ENCODE measurements at places on chromosomes 13 and 19.
A peak's percentile ranks its signal among the peaks of the same experiment; 100 is the strongest.

DNA sequence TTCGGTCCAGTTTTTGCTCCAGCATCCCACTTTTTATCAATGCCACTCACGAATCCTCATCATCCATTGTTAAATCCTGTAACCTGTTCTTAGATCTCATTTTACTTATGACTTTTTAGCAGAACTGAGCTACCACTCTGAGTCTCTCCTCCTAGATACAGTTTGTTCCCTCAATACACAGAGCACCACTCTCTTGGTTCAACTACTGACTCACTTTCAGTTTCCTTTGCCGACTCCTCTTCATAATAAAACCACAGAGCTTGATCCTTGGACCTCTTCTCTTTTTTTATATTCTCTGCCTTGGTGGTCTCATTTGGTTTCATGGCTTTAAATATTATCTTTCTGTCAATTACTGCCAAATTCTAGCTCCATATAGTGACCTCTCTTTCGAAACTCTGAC, 150.3 kb downstream of the SLITRK5 start:
- no peak for DNase-seq

GRCh38 chr13:75226733-75227435, 255.1 kb downstream of the TBC1D4 start:
- peak; percentile 66 for DNase-seq

DNA sequence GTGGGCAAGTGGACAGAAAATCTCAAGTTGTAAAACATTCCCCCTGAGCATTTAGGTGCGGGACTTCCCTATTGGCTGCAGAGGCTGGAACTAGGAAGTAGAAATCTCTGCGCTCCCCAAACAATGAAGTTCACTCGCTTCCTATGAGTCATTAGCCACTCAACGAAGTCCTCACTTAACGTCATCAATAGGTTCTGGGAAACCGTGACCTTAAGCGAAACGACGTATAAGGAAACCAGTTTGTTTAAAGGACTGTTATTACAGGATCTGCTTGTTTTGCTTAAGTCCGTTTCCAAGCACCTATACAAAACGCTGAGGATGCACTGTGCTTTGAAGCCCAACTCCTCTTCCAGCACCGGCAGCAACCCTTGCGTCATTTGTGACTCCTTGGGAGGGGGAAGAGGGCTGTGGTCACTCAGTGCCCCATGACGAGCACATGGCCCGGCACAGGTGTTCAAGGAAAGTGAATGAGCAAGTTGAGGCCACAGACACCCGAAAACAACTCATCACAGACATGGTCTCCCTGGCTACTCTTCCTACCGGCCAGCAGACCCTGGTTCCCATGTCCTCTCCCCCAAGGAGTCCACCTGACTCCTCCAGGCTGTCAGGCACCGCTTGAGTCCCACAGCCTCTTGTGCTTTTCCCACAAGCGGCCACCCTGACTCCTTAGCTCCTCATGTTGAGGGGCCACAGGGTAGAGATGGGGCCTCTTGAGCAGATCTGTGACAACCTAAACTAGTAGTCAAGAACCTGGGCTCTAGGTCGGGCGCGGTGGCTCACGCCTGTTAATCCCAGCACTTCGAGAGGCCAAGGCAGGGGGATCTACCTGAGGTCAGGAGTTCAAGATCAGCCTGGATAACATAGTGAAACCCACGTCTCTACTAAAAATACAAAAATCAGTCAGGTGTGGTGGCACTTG, 4.8 kb downstream of the RPS16 start:
- no peak for DNase-seq

GRCh38 chr13:109154546-109154945, 525.1 kb downstream of the MYO16 start:
- DNase-seq: no peak

GRCh38 chr19:48768994-48769713, 13.8 kb downstream of the FGF21 start:
- no peak for DNase-seq

DNA sequence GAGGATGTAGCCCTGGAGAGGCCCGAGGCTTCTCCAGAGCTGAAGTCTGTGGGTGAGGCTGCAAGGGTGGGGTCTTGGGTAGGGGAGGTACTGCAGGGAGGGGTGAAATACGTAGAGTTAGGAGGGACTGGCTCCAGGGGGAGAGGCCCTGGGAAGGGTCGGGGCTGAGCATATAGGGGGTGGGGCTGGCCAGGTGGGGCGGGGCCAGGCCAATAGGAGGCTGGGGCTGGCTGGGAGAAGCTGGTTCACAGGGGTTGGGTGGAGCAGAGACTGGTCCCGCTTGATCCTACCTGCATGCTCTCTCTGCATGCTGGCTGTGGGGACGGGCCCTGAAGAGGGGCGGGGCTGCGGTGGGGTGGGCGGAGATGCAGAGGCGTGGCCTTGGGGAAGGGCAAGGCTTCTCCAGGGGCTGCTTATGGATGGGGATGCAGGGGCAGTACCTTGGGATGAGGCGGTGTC, 51.9 kb downstream of the CELF5 start:
- no peak for DNase-seq

DNA sequence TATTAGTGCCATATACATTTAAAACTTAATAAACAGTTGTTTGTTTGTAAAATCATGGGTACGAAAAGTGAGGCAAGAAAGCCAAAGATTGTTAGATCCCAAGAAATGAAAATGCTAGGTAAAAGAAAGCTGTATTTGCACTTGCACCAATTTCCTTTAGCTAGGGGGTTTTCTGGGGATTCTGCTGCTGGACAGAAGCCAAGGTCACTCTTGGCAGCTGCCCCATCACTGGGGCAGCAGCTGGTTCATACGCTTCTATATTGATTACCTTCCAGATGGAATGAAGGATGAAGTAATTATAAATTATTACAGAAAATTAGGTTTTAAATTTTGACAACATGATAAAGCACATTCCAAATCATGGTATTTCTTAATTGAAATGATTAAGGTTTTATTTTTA, 127.4 kb downstream of the SLITRK5 start:
- no peak for DNase-seq

DNA sequence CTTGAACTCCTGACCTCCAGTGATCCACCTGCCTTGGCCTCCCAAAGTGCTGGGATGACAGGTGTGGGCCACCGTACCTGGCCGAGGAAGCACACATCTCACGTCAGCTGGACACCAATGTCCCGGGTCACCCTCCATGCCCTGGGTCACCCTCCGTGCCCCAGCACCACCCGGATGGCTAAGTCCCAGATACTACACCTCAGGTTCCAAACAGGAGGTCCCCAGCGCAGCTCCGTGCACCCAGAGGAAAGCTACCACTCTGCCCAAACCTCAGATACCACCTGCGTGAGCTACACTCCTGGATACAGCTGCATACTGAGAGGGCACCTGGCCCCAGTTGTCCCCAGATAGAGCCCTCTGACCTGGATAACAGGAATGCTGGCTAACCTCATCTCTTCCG, 14.0 kb downstream of the LRRC4B start:
- no peak for DNase-seq

GRCh38 chr19:40809358-40810086, 10.5 kb downstream of the EGLN2 start:
- no peak for DNase-seq

DNA sequence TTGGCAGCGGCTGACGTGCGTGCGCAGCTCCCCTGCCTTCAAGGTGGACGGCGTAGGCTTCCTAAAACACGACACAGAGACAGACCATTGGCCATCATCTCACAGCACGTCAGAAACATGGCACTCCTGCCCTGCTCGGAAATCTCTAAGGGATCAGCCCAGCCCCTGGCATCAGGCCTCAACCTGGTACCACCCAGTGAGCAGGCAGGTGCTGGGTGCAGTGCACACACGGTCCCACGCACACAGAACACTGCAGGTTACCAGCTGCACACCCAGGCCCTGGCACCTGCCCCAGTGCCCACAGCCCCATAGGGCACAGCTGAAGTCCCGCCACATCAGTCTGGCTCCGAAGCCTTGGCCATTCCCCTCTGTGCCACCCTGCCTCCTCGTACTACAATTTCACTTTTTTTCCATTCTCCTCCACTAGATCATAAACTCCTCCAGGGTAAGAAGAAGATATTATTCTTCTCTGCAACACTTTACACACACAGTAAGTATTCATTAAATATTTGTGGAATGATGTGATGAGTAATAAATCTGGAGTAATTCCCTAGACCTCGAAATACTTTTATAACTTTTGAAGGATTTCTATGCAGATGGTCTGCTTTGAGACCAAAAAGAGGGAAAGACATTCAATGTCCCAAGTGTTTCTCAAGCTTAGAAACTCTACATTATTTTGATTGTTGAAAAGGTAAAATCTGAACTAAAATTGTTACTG, 156.4 kb downstream of the COL4A1 start:
- no peak for DNase-seq

- DNase-seq: no peak
Observed at GRCh38 chr13:65336087-65336749, 1893.9 kb downstream of the PCDH9 start.

- no peak for DNase-seq
Observed at GRCh38 chr13:106640515-106640914, 72.6 kb upstream of the ARGLU1 start.

- no peak for DNase-seq
Observed at GRCh38 chr13:73089213-73089612, 30.4 kb downstream of the KLF5 start.

DNA sequence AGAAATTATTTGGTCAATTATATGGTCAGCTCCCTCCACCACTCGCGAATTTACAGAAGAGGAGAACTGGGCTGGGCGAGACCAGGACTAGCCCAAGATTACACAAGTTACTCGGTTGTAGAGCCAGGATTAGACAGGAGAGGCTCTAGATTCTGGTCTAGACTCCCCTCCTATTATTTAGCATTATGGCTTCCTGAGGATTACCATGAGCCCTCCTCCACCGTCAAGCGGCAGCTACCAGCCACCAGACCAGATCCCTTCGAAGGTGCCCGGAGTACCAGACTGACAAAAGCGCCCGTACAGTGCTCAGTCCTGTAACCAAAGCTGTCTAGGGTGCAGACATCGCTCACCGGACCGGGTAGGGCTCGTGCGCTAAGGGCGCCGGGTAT, 497 bp upstream of the MLNR start:
- no peak for DNase-seq

DNA sequence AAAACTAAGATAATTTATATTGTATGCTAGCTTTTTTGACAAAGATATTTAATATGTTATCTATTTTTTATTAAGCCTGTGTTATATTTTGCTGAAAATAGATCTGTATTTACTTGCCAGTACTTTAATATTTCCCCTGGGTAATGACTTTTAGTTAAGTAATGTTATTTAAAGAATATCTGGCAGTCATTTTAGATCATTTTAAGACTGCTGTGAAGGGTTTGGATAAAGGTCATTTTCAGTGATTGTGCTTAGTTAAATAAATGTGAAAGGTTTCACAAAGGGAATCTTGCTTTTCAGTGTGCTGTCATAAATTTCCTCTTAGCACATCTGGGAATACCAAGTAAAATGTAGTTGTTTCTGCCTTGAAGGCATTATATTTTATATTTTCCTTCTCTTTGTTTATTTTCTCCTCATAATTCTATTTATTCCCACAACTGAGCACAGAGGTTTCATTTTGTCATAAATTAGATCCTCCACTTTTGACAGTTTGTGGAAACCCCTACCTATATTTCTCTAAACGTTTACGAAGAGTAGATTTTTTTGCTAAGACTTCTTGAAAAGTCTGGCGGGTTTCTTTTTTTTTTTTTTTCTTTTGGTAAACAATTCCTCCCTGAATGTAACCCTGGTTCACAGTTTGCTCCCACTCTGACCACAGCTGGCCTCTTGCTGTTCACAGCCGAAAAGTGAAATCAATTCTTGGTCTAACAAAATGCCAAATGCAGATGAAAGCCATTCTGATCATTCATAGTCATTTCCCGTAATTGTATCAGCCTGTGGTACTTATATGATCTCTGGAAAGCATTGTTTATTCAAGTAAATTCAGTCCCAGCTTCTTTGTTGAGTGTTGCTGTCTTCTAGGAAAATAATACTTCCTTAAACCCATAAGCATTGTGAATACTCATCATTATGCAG, 87.8 kb downstream of the MAB21L1 start:
- DNase-seq: peak; percentile 22

DNA sequence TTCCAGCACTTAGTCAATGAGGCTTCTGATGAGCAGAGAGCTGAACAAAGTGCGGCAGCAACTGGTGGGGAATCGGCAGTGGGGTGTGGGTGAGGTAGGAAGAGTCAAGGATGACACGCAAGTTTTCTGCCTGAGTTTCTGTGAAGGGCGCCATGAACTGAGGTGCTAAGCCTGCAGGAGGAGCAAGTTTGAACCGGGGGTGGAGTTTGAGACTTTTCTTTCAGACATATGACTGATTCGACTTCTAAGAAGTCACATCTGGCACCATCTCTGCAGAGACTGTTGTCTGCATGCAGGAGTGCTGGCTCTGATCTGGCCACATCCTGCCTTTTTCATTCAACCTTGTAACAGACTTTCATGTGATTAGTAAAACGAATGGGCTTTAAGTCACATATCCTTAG, 14.8 kb upstream of the GPI start:
- DNase-seq: no peak

DNA sequence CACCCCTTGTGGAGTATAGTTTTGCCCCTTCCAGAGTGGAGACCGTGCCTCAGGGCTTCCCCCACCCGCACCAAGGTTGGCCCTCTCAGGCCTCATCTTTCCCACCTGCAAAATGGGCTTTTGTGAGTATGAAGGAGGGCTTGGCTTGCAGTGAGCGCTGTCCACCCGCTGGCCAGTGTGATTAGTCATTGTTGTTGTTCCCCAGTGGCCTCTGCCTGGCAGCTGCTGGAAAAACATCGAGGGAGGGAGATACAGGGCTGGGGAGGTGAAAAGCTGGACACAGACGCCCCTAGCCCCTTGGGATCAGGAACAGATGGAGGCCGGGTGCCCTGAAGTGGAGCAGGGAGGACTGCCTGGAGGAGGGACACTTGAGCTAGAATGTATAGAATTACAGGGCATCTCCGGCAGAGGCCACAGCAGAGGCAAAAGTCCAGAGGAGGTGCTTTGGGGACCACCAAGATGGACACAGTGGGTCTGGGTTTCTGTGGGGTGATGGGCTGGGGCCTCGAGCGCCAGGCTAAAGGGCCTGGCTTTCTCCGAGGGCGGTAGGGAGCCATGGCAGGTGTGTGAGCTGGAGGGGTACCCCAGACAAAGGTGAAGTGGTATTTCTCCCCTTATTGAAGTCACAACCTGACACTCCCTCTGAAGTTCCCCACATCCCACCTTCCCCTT, 3.9 kb upstream of the IL12RB1 start:
- no peak for DNase-seq

DNA sequence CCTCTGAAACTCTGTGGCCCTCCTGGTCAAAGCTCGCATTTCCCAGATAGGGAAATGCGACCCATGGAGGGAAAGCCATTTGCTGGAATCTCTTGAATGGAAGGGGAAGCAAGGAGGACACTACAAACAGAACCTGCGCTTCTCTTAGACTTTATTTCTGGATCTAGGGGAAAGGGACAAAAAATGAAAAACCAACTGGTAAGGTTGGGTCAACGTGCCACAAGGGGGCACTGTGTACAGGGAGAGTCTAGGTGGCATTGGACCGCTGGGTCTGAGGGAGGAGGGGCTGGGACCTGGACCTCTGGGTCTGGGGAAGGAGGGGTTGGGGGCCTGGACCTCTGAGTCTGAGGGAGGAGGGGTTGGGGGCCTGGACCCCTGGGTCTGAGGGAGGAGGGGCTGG, 5.0 kb downstream of the KLK4 start:
- no peak for DNase-seq

GRCh38 chr13:20165417-20166257, 4.8 kb upstream of the GJA3 start:
- no peak for DNase-seq
